ENCODE measurements at places on chromosomes 6 and 20.

GRCh38 chr6:2940010-2940850 is 31.1 kb downstream of the SERPINB6 start:
- no peak for DNase-seq

GRCh38 chr6:6414931-6415330 is 94.5 kb upstream of the F13A1 start:
- DNase-seq, result no peak

GRCh38 chr6:78995946-78996345 is 82.1 kb downstream of the PHIP start:
- no peak for DNase-seq

- no peak for DNase-seq
Measured at GRCh38 chr6:77334093-77334492, 129.2 kb downstream of the HTR1B start.

GRCh38 chr6:152099446-152100182 is 292.1 kb downstream of the ESR1 start:
- DNase-seq, result no peak

GRCh38 chr6:39684790-39685488 is 40.3 kb downstream of the KIF6 start:
- DNase-seq, result no peak

GRCh38 chr20:46040902-46041535 is 12.0 kb downstream of the SLC12A5 start:
- DNase-seq, result no peak

GRCh38 chr6:134447423-134447822 is 129.5 kb upstream of the SGK1 start:
- DNase-seq, result no peak

DNA sequence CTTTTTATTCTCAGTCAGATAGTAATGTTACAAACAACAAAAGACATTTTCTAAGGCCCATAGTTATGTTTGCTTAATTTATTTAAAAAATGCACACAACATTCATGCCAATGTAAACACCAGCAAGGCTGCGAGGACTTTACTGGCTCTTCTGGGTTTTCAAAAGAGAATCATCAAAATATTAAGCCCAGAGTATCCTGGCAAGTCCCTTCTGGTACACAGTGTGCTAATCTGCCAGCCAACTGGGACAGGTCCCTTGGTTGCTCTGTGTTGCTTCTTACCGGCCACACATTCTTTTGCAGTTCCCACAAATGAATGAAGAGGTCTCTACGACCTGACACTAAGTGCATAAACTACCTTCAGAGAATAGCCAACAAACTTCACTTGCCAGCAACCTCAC is 42.6 kb upstream of the SPDEF start:
- DNase-seq, result no peak

GRCh38 chr20:14555676-14556075 is 218.3 kb upstream of the FLRT3 start:
- no peak for DNase-seq

- DNase-seq, result no peak
Measured at GRCh38 chr6:515267-515666, 123.7 kb downstream of the IRF4 start.

- DNase-seq, result no peak
Measured at GRCh38 chr6:157569543-157569942, 188.6 kb downstream of the ZDHHC14 start.

GRCh38 chr20:467755-468154 is 5.4 kb upstream of the TBC1D20 start:
- no peak for DNase-seq

- DNase-seq, result peak; percentile 21
Measured at GRCh38 chr6:165774903-165775601, 112.0 kb upstream of the PDE10A start.

GRCh38 chr6:89539779-89540178 is 98.8 kb downstream of the LYRM2 start:
- DNase-seq, result no peak

DNA sequence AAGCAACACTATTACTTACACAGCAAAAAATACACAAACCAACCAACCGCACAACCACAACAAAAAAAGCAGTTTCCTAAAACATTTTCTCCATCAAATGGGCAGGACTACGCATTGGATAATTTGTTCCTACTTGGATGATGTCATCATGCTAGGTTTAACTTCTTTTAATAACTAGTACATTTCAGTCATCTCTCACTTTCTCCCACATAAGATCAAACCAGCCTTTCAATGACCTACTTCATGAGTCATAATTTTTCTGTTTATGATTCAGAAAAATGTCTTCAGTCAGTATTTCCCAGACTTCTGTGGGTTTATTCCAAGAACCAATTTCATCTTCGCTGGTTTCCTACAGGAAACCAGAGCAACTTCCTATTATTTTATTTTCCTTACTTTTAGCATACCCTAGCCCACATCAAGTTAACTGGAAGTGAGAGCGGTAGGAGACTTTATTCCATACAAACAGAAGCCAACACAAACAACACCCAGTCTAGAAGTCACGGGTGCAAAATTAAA is 134.2 kb downstream of the GMDS start:
- no peak for DNase-seq

DNA sequence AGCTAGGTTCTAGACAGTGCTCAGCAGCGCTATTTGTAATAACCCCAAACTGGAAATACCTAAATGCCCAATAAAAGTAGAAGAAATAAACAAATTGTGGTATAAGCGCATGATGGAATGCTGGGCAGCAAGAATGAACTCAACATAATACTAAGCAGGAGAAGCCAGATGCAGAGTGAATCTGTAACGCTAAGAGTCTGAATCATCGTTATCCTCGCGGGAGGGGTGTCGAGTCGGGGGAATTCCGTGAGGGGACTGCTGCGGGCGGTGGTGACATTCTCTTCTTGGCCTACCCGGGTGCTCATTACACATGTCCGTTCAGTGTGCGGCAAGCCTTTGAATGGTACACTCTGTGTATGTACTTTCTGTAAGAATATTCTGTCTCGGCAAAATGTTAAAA is 83.7 kb downstream of the SULF2 start:
- DNase-seq, result no peak

- DNase-seq, result peak; percentile 84
Measured at GRCh38 chr20:16528078-16528477, 45.2 kb downstream of the KIF16B start.

DNA sequence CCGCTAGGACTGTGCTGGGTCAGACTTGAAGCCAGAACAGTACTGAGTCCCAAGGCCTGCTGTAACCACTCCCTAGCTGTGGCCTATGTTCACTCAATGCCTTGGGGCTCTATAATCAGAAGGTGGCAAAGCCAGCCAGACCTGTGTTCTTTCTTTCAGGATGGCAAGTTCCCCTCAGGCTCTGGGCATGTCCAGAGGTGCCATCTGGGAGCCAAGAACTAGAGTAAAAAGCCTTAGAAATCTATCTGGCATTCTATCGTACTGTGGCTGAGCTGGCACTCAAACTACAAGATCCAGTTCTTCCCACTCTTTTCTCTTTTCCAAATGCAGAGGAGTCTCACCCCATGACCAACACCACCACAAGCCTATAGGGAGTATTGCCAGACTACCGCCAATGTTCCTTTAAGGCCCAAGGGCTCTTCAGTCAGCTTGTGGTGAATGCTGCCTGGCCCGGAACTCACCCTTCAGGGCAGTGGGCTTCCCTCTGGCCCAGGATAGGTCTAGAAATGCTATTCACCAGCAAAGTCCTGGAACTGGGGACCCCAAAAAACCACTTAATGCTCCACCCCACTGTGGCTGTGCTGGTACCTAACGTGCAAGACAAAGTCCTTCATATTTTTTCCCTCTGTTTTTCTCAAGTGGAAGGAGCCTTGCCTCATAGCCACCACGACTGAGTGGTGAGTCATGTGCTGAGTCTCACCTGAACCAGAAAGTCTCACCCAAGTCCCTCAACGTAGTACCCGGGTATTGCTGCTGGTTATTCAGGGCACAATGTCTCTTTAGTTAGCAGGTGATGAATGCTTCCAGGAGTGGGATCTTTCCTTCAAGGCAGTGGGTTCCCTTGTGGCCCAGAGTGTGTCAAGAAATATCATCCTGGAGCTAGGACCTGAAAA is 8.6 kb upstream of the SIRPB2 start:
- no peak for DNase-seq

GRCh38 chr6:25042536-25042935 is 106.8 kb upstream of the RIPOR2 start:
- no peak for DNase-seq

DNA sequence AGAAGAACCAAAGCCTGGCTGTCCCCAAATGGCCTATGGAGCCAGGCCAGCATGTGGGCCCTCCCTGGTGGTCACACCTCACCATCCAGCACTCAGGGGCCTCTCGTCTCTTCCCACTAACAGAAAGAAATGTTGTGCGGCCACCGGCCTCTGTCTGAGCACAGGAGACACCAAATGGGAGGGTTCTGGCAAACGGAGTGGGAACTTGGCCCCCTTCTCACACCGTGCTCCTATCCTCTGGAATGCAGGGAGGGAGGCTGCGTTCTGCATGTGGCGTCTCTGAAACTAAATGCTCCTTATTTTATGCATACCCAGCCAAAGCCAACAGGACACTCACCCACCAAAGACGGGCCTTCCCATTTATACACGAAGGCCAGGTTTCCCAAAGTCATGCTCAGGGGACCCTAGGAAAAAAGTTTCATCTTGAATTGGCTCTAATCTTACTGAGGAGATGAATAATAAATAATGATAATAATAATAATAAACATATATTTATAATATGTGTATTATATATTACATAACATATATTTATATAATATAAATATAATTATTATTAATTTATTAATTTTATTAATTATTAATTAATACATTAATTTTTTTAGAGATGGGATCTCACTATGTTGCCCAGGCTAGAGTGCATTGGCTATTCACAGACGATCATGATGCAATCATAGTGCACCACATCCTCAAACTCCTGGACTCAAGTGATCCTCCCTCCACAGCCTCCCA is 102.4 kb downstream of the FOXF2 start:
- no peak for DNase-seq

- no peak for DNase-seq
Measured at GRCh38 chr6:37540390-37540789, 40.7 kb upstream of the CCDC167 start.

- no peak for DNase-seq
Measured at GRCh38 chr6:131565056-131565455, 8.0 kb upstream of the ARG1 start.

DNA sequence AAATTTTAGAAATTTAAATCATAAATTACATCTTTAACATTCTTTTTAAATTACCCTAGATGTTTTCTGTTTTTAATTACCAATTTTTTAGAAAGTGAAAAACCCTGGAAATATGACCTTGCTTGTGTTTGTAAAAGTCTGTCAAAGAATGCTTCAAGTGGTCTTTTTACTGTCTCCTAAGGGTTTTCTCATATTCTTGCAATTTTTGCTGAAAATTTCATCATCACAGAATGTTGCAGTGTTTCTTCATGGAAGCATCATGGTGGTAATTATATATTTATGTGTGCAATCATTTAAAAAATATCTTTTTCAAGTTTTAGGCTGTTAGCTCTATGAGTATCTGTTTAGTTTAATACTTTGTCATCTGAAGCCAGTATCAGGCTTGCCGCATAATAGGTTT is 178.2 kb downstream of the HDGFL1 start:
- no peak for DNase-seq

DNA sequence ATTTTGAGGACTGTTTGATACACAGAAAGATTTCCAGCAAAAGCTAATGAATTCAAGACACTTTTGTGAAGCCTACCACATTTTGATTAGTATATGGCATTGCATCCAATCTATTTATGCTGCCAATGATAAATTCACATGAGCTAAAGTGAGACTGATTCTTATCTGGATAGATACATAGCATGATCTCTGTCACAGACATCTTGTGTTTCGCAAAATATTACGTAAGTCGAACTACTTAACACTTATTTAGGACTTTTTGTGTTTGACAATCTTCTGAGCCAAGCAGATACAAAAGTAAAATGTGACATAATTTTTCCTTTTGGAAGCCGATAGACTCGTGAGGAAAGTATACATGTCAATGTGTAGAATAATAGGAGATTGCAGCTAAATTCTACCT is 251.6 kb downstream of the HACE1 start:
- DNase-seq, result no peak

GRCh38 chr20:58429303-58429702 is 40.3 kb downstream of the VAPB start:
- no peak for DNase-seq

DNA sequence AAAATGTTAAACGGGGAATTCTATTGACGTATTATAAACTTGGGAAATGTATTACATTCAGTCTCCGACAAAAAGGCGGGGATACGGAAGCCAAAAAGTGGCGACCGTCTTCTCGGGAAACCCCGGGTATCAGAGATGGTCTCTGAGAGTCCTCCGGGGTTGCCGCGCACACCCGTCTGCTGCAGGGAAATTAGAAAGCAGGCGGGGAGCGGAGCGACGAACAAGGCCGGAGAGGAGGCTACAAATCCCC is 1.5 kb downstream of the SALL4 start:
- DNase-seq, result no peak

- DNase-seq, result no peak
Measured at GRCh38 chr6:30735668-30736314, 6.7 kb downstream of the FLOT1 start.

GRCh38 chr6:141968632-141969031 is 164.1 kb upstream of the GJE1 start:
- no peak for DNase-seq

GRCh38 chr6:121582262-121582661 is 146.8 kb downstream of the GJA1 start:
- DNase-seq, result no peak

GRCh38 chr6:45001663-45002062 is 326.5 kb upstream of the RUNX2 start:
- no peak for DNase-seq

GRCh38 chr20:4369798-4370124 is 351.9 kb upstream of the PRND start:
- no peak for DNase-seq

DNA sequence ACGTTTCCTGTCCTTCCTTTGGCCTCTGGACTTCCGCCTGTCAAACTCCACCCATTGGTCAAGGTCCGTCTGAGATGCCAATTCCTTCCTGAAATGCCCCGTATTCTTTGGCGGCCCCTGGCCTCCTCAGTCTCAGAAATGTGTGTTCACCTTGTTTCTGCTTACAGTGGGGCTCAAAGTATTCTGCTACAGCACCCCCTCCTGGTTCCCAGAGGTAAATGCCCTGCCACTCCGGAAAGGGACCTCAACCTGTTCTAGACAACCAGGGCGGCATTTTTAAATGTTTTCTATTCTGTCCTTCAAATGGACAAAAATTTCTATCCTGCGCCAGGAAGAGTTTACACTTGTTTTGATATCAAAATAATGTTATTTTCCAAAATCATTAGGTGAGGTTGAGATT is 12.1 kb upstream of the PAX1 start:
- DNase-seq, result no peak

DNA sequence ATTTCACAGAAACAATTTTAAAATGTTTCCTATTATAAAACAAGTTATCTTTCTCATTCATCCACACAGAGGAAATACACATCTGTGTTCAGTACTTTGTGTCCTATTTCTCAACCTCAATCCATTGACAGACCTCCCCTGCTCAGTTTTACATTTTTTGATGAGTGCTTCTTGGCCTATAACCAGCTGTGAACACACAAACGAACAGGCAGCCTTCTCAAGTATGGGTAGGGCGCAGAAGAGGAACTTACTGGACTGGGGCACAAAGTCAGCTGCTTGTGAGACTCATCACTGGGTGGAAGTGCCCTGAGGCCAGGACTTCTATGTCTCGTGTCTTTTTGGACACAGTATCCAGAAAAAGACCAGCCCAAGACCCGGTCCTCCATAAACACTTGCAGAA is 2.8 kb downstream of the RPS6KA2 start:
- no peak for DNase-seq

Measured in kidney epithelial cell (primary cell).